ENCODE measurements at places on chromosomes 11 and 22.

GRCh38 chr11:3796801-3797328 lies 489 bp downstream of the NUP98 start:
- DNase-seq = no peak

DNA sequence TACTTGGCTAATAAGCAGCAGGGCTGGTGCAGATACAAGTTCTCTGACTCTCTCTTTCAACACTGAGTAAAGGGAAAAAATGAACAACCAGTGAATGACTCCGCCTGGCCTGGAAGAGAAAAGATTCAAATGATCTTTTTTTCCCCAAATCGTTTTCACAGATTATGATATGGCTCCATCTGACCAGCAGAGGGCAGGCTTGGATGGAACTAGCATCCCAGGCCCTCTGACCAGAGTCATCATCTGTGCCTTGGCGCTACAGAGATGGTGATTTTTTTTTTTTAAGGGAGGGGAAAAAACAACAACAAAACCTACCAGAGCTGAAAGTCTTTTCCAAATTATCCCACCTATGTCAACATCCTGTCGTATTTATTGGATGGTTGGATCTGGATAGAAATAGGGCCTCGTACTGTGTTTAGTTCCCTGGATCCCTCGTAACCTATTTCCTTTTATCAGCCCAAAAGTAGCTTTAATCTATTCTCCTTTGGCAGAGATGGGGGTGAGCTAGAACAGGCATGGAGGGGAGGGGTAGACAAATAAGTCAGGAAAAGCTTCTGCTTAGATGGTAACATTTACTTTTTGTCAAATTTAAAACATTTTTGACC lies 69.7 kb downstream of the PRSS23 start:
- no peak for DNase-seq

DNA sequence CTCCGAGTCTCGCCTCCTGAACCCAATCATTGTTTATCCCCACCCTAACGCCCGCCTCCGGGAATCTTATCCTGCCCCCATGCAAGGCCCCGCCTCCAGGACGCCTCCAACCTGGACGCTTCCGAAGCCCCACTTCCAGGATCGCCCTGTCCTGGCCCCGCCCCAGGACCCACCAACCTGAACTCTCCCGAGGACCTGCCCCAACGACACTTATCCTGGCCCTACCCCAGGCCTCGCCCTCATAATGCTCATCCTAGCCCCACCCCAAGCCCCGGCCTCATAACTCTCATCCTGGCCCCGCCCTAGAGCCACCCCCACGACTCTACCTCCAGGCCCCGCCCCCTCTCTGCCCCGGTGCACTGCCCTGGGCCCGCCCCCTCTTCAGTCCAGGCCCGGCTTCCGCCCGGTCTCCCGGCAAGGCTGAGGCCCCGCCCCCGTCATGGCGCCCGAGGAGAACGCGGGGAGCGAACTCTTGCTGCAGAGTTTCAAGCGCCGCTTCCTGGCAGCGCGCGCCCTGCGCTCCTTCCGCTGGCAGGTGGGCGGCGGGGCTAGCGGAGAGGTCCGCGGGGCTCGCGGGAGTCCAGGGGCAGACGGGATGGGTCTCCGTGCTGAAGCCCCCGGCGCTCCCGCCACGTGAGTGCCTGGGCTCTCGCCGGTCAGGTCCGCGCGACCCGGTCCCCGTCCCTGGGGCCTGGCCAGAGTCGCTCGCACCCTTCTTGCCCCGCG lies 45.7 kb upstream of the DEFB108B start:
- DNase-seq = peak; percentile 93

DNA sequence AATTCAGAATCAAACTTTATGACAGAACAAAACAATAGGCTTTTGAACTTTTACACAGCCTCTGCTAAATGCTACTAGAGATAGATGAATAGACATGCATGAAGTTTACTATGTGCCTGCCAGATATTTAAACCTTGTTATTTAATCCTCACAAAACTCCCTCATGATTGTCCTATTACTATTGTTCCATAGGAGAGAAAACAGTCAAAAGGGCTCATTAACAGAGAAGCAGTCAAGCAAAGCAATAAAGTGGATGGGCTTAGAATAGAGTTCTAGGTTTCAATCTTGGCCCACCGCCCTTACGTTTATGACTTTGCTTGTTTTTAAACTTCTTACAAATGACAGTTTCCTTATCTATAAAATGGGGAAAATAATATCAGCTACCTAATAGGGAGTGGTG lies 12.9 kb downstream of the CWC15 start:
- DNase-seq = no peak

GRCh38 chr11:130422251-130422995 lies 6.0 kb downstream of the ADAMTS8 start:
- DNase-seq = no peak

- DNase-seq = no peak
Observed at GRCh38 chr11:15308840-15309239, 194.1 kb downstream of the INSC start.

- DNase-seq = no peak
Observed at GRCh38 chr11:108685419-108686130, 20.7 kb downstream of the DDX10 start.

GRCh38 chr11:70333261-70333660 lies 62.8 kb downstream of the PPFIA1 start:
- no peak for DNase-seq

GRCh38 chr11:119752946-119753345 lies 23.9 kb upstream of the NECTIN1 start:
- no peak for DNase-seq

GRCh38 chr11:14444441-14445189 lies 55.0 kb downstream of the COPB1 start:
- DNase-seq = no peak

GRCh38 chr11:124970925-124971324 lies 16.9 kb downstream of the CCDC15 start:
- no peak for DNase-seq

DNA sequence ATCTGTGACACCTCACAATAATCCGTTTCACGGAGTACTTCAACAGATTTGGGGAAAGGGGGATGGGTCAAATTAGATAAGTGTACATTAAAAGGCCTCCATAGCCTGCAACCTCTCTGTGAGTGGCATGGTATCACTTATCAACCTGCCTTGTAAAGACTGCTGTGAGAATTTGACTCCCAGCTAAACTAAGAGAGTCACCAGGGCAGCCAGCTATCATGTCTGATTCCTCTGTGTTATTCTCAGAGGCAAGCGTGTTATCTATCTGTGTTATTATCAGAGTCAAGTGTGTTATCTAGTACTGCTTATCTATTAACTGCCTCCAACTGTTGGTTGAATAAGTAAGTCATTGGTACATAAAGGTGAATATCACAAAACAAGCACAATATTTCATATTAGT lies 4.1 kb upstream of the FAM83F start:
- DNase-seq = no peak

- no peak for DNase-seq
Observed at GRCh38 chr11:131987703-131988102, 617.3 kb downstream of the NTM start.

- DNase-seq = no peak
Observed at GRCh38 chr22:32745251-32745995, 56.1 kb upstream of the TIMP3 start.

DNA sequence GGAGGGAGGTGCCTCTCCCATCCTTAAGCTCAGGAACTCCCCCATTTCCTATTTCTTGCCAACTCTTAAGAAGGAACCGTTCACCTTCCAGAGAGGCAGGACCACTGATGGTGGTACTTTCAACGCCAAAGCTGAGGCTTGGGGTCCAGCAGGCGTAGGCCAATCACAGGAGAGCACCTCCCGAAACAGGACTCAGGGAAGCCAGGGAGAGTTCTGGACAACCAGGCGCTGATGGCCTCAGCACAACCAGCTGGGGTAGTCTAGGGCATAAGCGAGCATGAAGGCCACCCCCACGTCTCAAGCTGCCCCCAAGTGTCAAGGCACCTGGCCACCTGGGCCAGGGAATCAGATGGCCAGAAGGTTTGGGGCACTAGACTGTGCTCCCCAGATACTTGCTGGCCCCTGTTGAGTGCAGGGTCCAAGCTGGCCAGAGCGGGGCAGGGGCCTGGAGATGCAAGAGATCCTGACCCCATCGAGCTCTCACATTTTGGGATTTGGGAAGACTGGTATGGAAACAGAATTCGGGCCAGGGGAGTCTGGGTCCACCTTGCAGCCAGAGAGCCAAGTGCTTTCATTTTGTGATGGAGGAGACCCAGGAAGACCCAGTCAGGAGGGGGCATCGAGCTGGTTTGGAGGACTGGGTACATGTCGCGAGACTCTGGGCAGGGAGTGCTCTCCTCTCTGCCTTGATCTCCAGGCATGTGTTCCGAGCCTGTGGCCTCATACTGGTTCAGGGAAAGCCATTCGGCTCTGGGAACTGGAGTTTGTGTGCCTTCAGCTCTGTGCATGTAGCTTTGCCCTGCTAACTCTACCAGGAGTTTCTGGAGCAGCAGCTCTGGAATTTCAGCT lies 926 bp downstream of the CD6 start:
- DNase-seq = no peak

DNA sequence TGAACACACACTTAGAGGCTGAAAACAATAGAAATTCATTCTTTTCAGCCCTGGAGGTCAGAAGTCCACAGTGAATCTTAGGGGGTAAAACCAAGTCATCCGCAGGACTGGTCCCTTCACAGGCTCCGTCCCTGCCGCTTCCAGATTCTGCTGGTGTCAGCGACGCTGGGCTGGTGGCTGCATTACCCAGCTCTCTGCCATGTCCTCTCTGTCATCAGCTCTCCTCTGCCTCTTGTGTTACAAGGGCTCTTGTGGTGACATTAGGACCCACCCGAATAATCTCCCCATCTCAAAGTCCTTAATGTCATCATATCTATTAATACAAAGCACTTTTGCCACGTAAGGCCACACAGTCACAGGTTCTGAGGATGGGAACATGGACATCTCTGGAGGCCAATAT lies 47.7 kb upstream of the ANO1 start:
- DNase-seq = no peak

DNA sequence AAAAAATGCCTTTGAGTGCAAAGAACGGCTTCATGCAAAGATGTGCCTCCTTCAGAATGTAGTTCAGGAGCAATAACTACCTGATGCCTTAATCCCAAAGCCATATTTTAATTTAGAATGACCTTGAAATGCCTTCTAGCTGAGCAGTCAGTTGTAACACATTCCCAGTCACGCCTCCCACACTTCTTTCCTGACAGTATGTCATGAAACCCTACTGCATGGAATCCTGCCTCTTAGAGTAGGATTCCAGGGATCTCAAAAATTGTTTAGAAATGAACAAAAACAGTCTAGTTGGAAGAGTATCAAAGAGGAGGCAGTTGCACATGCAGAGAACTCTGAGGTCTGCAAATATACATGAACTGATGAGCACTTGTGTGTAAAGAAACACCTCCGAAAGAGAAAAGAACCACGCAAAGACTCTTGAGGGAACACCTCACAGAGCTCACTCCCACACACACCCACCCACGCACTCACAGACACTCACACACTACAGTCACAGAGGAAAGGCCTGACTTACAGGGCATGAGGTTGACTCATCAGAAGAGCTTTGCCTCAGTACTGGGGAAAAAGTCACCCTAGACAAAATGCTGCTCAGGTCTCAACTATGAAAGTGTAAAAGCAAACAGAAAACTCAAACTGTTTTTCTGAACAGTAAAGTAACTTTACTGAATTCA lies 77.4 kb downstream of the GGTLC2 start:
- DNase-seq = no peak

- DNase-seq = no peak
Observed at GRCh38 chr22:42202669-42203068, 67.8 kb downstream of the TCF20 start.

DNA sequence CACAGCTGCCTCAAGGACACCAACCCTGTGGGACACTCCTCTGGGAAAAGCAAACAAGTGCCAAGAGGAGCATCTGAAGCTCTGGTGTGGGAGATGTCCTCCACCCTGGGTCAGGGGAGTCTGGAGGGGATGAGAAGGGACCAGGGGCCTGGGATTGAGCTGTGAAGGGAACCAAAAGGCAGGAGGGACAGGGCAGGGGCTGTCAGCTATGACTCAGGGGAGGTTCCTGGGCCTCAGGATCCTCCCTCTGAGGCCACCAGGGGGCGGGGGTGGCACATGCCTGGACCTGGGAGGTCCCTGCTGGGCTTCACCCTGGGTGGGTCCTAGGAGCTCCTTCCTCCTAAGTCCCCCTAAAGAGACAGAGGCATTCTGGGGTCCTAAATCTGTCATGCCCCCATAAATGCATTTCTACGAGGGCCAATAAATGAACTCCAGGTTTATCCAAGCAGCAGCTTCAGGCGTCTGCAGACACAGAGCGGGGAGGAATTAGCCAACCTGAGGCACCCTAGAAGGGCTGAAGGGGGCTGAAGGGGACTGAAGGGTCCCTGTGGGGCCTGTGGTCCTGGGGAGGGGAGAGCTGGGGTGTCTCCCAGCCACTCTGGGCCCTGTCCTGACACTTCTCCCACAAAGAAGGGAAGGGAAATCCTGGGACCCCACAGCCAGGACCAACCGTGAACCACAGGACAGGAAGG lies 31.9 kb upstream of the IGLL5 start:
- DNase-seq = no peak

DNA sequence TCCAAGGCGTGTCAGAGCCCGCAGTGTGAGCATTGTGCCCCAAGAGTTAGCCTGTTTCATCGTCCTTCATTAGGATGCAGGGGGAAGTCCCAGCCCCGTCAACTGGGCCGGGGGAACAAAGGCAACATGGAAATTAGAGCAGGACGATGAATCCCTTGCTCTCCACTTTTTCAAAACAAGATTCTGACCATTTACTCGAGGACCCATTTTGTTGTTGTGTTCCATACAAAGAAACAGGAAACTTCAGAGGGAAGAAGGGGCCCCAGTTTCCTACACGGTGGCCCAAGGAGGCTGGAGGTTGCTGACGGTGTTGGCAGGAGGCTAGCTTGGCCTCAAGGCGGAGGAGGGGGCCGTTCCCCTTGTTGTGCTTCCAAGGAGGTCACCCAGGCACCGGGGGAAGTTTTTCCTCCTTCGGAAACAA lies 44.0 kb upstream of the SLC1A2 start:
- no peak for DNase-seq

DNA sequence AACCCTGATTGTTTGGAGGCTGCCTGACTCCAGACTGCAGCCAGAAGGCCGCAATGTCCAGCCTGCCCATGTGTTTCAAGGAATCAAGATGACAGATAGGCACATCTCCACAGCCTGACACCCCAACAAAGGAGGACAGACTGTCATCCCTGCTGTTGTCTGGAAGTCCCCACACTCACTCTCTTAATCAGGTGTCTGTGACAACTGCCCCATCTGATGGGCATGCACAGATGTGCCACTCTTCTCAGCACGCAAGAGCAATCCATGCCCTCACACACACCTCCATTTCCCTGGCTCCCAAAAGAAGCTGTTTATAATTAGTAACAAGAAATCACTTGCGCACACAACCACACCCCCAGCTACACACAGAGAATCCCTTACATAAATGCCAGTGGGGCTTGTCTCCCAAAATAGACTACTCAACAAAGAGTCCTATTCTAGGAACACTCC lies 117.6 kb downstream of the C11orf58 start:
- DNase-seq = no peak

GRCh38 chr22:33000342-33001280 lies 57.6 kb downstream of the SYN3 start:
- no peak for DNase-seq

- no peak for DNase-seq
Observed at GRCh38 chr22:29936186-29936585, 53.2 kb downstream of the MTMR3 start.

All from DMS153 (cell line).